ENCODE measurements at places on chromosomes 11 and 22.

GRCh38 chr11:33868647-33869461, 23.0 kb downstream of the LMO2 start:
- no peak for DNase-seq

GRCh38 chr11:2393941-2394817, 6.4 kb upstream of the TSSC4 start:
- DNase-seq, result no peak

- no peak for DNase-seq
These were observed 17.5 kb upstream of the RASL10A start for GRCh38 chr22:29332886-29333496.

GRCh38 chr11:44731685-44732430, 5.1 kb downstream of the TSPAN18 start:
- DNase-seq, result no peak

Measured in amniotic stem cell (primary cell).